ENCODE measurements at places on chromosomes 3 and 15.
A peak's percentile ranks its signal among the peaks of the same experiment; 100 is the strongest.

- peaks cover 20% of the 10 kb centered on the region for H3K4me1 ChIP-seq
- peak overlapping the region; percentile 88 for H3K27ac ChIP-seq
Observed at GRCh38 chr15:78437107-78437761, 782 bp upstream of the IREB2 start.

DNA sequence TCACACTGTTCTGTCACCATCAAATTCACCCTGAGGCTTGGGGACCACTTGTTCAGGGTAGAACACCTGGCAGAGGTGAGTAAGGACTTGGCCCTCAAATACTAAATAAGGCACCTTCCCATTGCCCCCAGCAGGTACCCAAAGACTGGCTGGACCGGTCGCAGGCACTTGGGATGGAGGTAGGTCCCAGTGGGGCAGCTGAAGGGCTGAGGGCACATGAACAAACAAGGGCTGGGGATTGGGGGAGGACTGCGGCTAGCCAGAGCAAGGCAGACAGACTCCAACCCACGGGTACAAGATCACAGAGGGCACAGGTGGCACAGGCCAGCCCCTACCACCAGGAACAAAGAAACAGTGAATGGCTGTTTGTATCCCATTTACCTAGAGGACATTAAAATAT lies 1.9 kb downstream of the MRPS25 start:
- peak overlapping the region; percentile 97 for H3K4me3 ChIP-seq
- H3K27me3 ChIP-seq: no peaks in the 10 kb centered on the region
- peaks cover 17% of the 10 kb centered on the region for H3K36me3 ChIP-seq
- peaks cover 15% of the 10 kb centered on the region for H3K4me1 ChIP-seq

DNA sequence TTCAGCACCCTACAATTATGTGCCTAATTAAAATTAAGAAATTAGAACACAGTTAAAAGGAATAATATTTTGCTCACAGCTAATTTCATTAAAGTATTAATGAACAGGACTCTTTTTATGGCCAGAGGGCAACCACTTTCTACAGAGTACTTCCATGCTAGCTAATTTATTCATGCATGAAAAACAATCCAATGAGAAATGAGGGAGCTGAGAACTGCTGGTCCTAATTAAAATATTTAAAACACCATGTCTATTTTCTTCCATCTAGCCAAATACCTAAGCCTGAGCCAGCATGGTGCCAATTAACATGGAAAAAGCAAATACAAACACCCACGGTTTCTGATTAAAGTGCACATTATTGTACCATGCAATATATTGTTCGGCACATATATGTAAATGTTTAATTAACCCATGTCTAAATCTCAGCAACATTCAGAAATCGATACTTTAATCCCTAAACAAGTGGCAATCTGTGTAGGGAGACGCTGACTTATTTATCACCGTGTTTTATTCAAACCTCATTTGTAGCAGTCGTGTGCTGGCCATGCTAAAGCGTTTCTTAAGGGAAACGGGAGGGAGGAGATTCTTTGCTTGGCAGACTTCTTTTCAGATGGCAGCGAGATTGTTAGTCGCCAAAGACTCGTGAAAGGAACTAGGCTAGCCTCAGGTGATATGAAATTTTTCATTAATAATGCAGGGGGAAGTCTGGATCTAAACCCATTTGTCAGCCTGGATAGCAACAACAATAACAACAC lies 193.5 kb downstream of the ANXA2 start:
- DNase-seq: no peak
- H3K4me3 ChIP-seq: no peak overlapping the region
- H3K36me3 ChIP-seq: no peaks in the 10 kb centered on the region

- H3K4me3 ChIP-seq: peak overlapping the region; percentile 98
- peak overlapping the region; percentile 98 for H3K27ac ChIP-seq
- H3K36me3 ChIP-seq: peaks cover 3% of the 10 kb centered on the region
Observed at GRCh38 chr15:52021128-52021671, 2.2 kb downstream of the MAPK6 start.

DNA sequence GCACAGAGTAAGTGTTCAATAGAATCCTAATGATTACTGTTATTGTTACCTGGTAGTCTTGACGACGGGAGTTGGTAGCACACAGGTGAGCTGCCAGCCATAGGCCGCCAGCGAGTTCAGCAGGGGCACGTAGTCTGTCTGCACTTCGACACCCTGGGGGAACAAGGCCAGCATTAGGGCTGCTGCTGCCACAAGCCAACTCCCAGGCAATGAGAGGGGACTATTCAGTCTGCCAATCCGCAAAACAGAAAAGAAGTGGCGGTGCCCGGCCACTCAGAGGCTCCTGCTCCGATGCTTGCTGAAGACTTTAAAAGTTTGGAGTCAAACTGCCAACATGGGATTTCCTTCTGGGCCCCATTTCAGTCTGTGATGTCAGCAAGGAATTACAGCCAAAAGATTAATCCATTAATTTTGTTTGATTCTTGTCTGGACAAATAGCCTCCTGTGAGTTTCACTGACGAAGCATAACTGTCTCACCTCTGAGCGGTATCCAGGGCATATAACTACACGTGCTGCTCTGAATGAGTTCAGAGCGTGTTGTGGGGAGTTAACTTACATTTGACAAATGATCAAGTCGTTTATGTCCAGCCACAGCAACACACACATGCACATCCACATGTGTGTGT lies 61.8 kb downstream of the OXNAD1 start:
- DNase-seq: no peak
- no peaks in the 10 kb centered on the region for H3K27me3 ChIP-seq
- H3K4me1 ChIP-seq: peaks cover 4% of the 10 kb centered on the region
- no peak overlapping the region for H3K27ac ChIP-seq

DNA sequence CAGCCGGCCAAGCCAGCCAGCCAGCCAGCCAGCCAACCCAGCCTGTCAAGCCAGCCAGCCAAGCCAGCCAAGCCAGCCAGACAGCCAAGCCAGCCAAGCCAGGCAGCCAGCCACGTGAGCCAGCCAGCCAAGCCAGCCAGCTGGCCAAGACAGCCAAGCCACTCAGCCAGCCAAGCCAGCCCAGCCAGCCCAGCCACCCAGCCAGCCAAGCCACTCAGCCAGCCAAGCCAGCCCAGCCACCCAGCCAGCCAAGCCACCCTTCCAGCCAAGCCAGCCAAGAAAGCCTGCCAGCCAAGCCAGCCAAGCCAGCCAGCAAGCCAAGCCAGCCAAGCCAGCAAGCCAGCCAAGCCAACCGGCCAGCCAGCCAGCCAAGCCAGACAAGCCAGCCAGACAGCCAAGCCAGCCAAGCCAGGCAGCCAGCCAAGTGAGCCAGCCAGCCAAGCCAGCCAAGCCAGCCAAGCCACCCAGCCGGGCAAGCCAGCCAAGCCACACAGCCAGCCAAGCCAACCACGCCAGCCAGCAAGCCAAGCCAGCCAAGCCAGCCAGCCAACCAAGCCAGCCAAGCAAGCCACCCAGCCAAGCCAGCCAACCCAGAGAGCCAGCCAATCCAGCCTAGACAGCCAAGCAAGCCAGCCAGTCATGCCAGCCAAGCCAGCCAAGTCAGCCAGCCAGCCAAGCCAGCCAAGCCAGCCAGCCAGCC lies 199.5 kb downstream of the GOLGA6L6 start:
- H3K4me1 ChIP-seq: no peaks in the 10 kb centered on the region
- H3K36me3 ChIP-seq: peaks cover 4% of the 10 kb centered on the region
- H3K4me3 ChIP-seq: no peak overlapping the region
- peak; percentile 100 for DNase-seq

- H3K4me3 ChIP-seq: no peak overlapping the region
- peaks cover 6% of the 10 kb centered on the region for H3K4me1 ChIP-seq
- peaks cover 31% of the 10 kb centered on the region for H3K27me3 ChIP-seq
- no peak overlapping the region for H3K27ac ChIP-seq
- no peaks in the 10 kb centered on the region for H3K36me3 ChIP-seq
- DNase-seq: no peak
Observed at GRCh38 chr15:96585484-96586386, 255.2 kb downstream of the NR2F2 start.

DNA sequence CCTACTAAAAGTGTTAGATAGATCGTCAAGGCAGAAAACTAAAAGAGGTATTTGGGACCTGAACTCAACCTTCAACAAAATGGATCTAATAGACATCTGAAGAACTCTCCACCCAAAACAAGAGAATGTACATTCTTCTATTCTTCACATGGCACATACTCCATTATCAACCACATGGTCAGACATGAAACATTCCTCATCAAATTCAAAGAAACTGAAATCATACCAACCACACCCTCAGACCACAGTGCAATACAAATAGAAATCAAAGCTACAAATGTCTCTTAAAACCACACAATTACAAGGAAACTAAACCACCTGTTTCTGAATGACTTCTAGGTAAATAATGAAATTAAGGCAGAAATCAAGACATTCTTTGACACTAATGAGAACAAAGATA lies 984.1 kb upstream of the GBE1 start:
- H3K4me3 ChIP-seq: no peak overlapping the region
- no peak for DNase-seq
- H3K27me3 ChIP-seq: no peaks in the 10 kb centered on the region
- no peaks in the 10 kb centered on the region for H3K4me1 ChIP-seq

DNA sequence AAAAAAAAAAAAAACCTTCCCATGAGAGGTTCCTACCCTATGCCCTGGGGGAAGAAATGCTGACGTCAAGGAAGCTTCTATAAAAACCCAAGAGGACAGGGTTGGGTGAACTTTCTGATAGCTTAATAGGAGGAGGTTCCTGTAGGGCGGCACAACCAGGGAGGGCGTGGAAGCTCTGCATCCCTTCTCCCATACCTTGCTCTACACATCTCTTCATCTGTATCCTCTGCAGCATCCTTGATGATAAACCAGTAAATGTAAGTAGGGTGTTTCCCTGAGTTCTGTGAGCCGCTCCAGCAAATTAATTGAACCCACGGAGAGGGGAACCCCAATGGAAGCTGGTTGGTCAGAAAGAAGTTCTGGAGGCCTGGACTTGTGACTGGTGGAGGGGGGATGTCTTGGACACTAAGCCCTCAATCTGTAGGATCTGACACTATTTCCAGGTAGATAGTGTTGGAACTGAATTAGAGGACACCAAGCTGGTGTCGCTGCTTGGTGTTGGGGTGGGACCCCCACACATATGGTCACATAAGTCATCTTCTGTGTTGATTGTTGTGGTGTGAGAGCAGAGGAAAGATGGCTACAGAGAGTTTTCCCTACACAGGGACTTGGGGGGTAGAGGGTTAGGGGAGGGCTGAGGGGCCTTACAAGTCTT lies 91.5 kb downstream of the ST6GAL1 start:
- no peaks in the 10 kb centered on the region for H3K27me3 ChIP-seq
- H3K36me3 ChIP-seq: peaks cover 7% of the 10 kb centered on the region
- no peak for DNase-seq
- H3K4me3 ChIP-seq: no peak overlapping the region
- H3K4me1 ChIP-seq: peaks cover 7% of the 10 kb centered on the region
- H3K27ac ChIP-seq: no peak overlapping the region

- no peak overlapping the region for H3K27ac ChIP-seq
- H3K4me3 ChIP-seq: no peak overlapping the region
- no peaks in the 10 kb centered on the region for H3K4me1 ChIP-seq
- no peaks in the 10 kb centered on the region for H3K36me3 ChIP-seq
- H3K27me3 ChIP-seq: peaks cover 3% of the 10 kb centered on the region
- no peak for DNase-seq
Observed at GRCh38 chr15:59457103-59457502, 19.1 kb downstream of the FAM81A start.

- H3K36me3 ChIP-seq: no peaks in the 10 kb centered on the region
- peaks cover 4% of the 10 kb centered on the region for H3K27me3 ChIP-seq
- DNase-seq: no peak
- peaks cover 5% of the 10 kb centered on the region for H3K4me1 ChIP-seq
- no peak overlapping the region for H3K27ac ChIP-seq
Observed at GRCh38 chr3:168615493-168616020, 519.8 kb upstream of the GOLIM4 start.

- no peak for DNase-seq
- no peaks in the 10 kb centered on the region for H3K27me3 ChIP-seq
- no peak overlapping the region for H3K27ac ChIP-seq
- H3K36me3 ChIP-seq: no peaks in the 10 kb centered on the region
Observed at GRCh38 chr3:65558826-65559225, 479.9 kb downstream of the MAGI1 start.

DNA sequence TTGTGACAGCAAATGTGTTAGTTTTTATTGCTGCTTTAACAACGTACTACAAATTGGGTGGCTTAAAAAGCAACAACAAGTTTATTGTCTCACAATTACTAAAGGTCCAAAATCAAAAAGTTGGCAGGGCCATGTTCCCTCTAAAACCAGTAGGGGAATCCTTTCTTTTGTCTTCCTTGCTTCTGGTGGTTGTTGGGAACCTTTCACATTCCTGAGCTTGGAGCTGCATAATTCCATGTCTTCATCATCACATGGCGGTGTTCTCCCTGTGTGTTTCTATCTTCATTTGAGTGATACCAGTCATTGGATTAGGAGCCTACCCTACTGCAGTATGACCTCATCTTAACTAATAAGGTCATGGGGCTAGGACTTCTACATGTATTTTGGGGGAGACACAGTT lies 7.4 kb downstream of the SPRED1 start:
- H3K36me3 ChIP-seq: no peaks in the 10 kb centered on the region
- peaks cover 24% of the 10 kb centered on the region for H3K4me1 ChIP-seq
- no peak overlapping the region for H3K27ac ChIP-seq
- H3K4me3 ChIP-seq: no peak overlapping the region

DNA sequence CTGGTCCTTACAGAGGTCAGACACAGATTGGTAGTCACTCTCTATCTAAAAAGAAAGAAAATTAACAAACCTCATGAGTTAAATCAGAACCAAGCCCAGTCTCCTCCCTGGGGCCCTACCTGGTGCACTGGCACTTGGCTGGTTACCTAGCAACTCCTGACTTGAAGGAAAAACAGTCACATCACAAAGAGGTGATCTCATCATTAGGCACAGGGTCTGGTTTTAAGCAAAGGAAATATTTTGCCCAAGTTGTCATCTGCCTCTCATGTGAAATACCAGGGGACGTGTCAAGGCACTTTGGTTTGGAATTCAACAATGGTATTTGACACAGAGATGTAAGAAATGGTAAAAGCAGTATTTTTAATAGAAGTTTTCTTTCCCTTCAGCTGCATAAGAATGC lies 47.7 kb upstream of the FMN1 start:
- peak overlapping the region; percentile 46 for H3K4me3 ChIP-seq
- peak overlapping the region; percentile 86 for H3K27ac ChIP-seq
- DNase-seq: no peak
- no peaks in the 10 kb centered on the region for H3K36me3 ChIP-seq
- peaks cover 3% of the 10 kb centered on the region for H3K27me3 ChIP-seq

DNA sequence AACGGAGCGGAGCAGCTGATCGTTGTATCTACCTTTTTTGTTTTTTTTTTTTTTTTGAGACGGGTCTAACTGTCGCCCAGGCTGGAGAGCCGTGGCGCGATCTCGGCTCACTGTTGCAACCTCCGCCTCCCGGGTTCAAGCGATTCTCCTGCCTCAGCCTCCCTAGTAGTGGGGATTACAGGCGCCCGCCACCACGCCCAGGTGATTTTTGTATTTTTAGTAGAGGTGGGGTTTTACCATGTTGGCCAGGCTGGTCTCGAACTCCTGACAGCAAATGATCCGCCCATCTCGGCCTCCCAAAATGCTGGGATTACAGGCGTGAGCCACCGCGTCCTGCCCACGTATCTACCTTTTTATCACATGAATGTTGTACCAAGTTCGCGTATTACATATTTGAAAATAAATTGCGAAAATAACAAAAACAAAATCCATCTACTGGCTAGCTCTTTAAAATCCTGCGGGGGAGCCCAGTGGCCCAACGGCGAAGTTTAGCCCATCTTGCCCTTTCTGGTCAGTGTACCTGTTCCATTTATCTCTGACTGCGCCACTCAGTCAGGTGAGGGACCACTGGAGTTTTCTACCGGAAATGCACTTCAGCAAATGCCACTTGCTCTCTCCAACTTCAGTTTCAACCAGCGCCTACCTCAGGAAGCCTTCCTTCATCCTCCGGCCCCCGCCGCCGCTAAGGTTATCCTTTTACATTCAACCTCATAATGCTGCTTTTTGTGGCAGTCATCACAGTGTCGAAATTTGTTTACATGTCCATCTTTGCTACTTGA lies 1.2 kb upstream of the EIF3J start:
- DNase-seq: no peak
- peaks cover 8% of the 10 kb centered on the region for H3K36me3 ChIP-seq
- H3K4me1 ChIP-seq: peaks cover 17% of the 10 kb centered on the region
